Esophagus muscularis mucosa (tissue), 4 donors: ENCODE measurements at places on chromosomes 6 and 20. TPM values are rescaled to one million over a fixed set of nuclear protein-coding genes. Genes with fewer than 3 reads are reported as not detected.

SLC13A3 gene
- 0.66 TPM for total RNA-seq

- peaks cover 7% of the 10 kb centered on the region for H3K4me1 ChIP-seq
- no peak overlapping the region for H3K4me3 ChIP-seq
- H3K36me3 ChIP-seq, result no peaks in the 10 kb centered on the region
- no peak for DNase-seq
These were observed 97.6 kb upstream of the AKIRIN2 start for GRCh38 chr6:87799651-87800050.

DNA sequence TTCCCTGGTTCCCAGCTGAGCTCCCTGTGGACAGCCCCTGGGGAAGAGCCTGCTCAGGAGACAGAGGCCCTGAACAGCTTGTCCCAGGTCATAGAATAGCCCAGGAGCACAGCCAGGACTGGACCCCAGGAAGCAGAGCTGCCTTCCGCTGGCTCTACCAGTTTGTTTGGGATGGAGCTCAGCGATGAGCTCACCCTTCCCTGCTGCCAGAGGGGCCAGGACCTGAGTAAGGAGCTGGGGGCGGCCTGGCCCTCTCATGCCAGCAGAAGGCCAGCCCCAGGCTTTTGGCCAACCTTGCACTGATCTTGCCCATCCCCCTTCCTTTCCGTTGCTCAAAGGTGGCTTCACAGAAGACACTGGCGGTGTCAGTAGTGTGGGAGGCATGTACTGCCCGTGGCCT is 17.5 kb downstream of the MMP24OS start:
- DNase-seq, result no peak
- H3K4me1 ChIP-seq, result peaks cover 30% of the 10 kb centered on the region
- H3K27ac ChIP-seq, result no peak overlapping the region

DNA sequence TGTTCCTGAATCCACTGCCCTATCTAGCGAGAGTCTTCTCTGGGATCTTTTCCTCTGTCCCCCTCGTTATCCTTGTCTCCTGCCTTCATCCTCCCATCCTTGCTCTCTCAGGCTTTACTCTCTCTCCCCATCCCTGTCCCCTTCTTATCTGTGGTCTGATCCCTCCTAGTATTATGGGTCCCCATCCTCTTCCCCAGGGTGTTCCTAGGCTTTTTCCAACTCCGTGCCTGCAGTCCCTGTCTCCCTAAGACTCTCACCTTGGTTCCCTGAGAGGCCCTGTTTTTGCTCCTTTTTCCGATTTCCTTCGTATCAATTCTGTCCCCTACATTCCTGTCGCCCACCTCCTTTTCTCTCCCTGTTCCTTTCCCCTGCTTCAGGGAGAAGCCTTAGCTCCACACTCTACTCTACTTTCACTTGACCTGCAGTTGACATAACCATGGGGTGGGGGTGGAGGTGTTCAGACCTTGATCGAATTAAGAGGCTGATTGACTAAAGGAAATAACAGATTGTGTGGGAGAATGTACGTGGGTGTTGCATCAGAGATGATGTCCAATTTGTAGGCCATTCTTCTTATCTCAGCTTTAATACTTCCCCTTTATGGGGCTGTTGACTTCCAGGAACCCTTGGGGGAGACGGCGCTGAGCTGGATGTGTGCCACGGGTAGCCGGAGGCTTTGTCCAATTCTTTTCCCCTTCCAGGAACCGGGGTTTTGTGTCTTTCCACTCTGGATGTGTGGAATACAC is 905 bp downstream of the PPARD start:
- peak overlapping the region; percentile 93 for H3K4me3 ChIP-seq
- H3K36me3 ChIP-seq, result peaks cover 14% of the 10 kb centered on the region
- no peak for DNase-seq
- H3K4me1 ChIP-seq, result peaks cover 37% of the 10 kb centered on the region
- H3K27me3 ChIP-seq, result peaks cover 4% of the 10 kb centered on the region

DNA sequence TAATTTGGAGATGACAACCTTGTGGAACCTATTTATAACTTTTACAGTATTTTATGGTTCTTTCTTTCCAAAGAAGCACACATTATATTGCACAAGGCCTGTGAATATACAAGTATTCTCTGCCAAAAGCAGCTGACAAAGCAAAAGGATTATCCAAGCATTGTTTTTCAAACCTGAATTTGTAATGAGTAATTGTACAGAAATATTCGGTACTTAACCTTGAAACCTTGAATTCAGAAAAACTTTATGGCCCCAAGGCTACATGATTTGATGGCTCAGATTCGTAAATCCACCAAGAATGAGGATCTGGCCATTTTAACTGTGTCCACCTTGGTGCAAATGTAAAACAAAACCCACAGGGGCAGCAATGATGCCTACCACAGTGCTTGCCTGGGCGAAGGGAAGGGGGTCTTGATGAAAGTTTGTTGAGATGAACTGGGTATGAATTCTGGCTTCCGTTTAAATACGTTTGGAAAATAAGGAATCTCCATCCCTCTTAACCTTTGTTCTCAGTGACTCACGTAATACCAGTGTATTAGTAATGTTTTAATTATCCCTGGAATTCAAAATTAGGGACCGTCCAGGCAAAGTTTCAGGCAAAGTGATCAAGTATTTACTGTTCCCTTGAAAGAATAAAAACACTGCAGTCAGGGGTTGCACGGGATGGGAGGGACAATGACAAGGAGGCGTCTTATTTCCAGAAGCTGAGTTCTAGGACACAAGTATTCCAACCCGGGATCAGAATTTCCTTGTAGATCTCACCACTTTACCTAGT is 2.7 kb upstream of the RBM24 start:
- no peaks in the 10 kb centered on the region for H3K27me3 ChIP-seq
- H3K4me1 ChIP-seq, result peaks cover 47% of the 10 kb centered on the region
- peak overlapping the region; percentile 96 for H3K27ac ChIP-seq

DNA sequence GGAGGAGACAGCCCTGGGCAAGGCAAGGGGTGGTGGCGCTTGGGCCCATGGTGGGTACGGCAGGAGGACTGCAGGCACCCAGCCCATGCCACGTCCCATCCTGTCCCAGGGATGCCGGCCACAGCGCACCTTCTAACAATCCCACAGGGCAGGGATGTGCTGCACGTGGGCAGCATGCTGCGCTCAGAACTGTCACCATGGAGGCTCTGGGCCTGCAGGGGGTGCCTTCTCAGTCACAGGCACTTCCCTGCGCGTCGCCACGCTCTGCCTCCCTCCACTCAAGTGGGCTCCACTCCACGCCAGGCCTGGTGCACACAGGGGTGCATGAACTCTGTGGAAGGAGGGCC is 2.4 kb downstream of the CABLES2 start:
- no peaks in the 10 kb centered on the region for H3K27me3 ChIP-seq
- H3K4me3 ChIP-seq, result no peak overlapping the region
- no peak for DNase-seq
- peaks cover 35% of the 10 kb centered on the region for H3K4me1 ChIP-seq
- H3K36me3 ChIP-seq, result peaks cover 23% of the 10 kb centered on the region
- H3K27ac ChIP-seq, result no peak overlapping the region

DNA sequence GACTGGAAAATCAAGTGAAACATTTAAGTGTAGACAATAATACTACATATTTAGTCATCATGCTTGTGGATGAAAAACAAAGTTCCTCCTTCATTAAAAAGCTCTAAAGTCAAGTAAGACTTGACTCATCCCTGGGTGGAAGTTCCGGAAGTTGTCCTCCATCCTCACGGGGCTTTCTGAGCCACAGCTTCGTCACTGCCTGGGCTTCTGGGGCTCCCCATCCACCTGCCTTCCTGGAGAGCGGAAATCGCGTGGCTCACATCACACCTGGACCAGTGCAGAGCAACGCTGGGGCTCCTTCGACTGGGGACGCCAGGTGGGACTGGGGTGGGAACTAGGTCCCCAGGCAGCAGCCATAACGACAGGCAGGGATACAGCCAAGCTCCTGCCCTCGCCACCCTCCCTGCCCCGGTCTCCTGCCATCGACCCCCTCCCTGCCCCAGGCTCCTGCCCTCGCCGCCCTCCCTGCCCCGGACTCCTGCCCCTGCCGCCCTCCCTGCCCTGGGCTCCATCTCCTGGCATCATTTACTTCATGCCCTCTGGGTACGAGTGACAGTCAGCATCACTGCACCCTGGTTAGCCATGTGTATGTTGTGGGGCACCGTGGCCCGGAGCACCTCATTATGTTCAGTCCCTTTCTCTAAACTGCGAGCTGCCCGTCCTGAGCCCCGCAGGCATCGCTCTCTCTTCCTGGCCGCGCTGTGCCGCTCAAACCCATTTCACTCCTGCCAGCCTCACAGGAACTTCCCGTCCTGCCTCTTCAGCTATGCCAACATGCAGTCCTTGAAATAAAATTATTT is 12.9 kb downstream of the THBS2 start:
- no peaks in the 10 kb centered on the region for H3K27me3 ChIP-seq
- no peak for DNase-seq
- H3K4me3 ChIP-seq, result no peak overlapping the region
- H3K4me1 ChIP-seq, result no peaks in the 10 kb centered on the region
- H3K27ac ChIP-seq, result no peak overlapping the region

GRCh38 chr20:46331611-46332361 is 23.5 kb upstream of the CDH22 start:
- no peak overlapping the region for H3K4me3 ChIP-seq
- H3K36me3 ChIP-seq, result no peaks in the 10 kb centered on the region
- H3K27ac ChIP-seq, result no peak overlapping the region
- no peaks in the 10 kb centered on the region for H3K4me1 ChIP-seq
- peaks cover 19% of the 10 kb centered on the region for H3K27me3 ChIP-seq

DNA sequence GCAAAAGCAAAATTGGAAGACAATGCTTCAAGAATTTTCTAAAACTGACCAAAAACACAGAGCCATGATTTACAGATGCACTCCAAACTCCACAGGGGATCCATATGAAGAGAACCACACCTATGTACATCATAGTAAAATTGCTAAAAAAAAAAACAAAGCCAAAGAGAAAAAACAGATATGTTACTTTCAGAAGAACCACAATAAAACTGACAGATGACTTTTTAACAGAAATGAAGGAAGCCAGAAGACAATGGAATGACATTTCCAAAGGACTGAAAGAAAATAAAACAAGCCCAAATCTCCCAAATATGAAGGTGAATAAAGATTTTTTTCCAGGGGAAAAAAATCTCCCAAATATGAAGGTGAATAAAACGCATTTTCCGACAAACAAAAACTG is 17.5 kb downstream of the TRERF1 start:
- no peak overlapping the region for H3K27ac ChIP-seq
- DNase-seq, result no peak
- H3K4me3 ChIP-seq, result no peak overlapping the region

- no peak for DNase-seq
- H3K27me3 ChIP-seq, result no peaks in the 10 kb centered on the region
- peaks cover 19% of the 10 kb centered on the region for H3K36me3 ChIP-seq
- no peak overlapping the region for H3K4me3 ChIP-seq
- peaks cover 23% of the 10 kb centered on the region for H3K4me1 ChIP-seq
- peak overlapping the region; percentile 14 for H3K27ac ChIP-seq
These were observed 42.8 kb upstream of the DYNLRB1 start for GRCh38 chr20:34473262-34473883.

DNA sequence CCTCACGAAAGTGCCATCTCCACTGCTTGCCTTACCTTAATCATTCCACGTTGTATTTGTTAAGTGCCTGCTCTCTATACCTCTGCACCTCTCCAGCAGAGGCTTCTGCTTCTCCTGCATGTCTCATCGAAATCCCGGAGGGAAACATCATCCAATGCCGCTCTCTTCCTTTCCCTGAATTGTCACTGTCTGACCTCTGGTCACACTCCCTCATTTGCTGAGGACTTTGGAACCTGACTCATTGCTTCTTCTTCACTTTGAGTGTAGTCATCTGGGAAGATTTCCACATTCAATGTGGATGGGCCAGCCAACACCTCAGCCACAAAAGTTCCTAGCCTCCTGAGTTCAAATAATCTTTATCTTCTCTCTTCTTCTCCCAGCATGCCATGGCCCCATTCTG is 78.9 kb upstream of the BEND6 start:
- H3K27ac ChIP-seq, result no peak overlapping the region
- no peak overlapping the region for H3K4me3 ChIP-seq
- no peaks in the 10 kb centered on the region for H3K4me1 ChIP-seq
- no peak for DNase-seq
- H3K36me3 ChIP-seq, result no peaks in the 10 kb centered on the region

DNA sequence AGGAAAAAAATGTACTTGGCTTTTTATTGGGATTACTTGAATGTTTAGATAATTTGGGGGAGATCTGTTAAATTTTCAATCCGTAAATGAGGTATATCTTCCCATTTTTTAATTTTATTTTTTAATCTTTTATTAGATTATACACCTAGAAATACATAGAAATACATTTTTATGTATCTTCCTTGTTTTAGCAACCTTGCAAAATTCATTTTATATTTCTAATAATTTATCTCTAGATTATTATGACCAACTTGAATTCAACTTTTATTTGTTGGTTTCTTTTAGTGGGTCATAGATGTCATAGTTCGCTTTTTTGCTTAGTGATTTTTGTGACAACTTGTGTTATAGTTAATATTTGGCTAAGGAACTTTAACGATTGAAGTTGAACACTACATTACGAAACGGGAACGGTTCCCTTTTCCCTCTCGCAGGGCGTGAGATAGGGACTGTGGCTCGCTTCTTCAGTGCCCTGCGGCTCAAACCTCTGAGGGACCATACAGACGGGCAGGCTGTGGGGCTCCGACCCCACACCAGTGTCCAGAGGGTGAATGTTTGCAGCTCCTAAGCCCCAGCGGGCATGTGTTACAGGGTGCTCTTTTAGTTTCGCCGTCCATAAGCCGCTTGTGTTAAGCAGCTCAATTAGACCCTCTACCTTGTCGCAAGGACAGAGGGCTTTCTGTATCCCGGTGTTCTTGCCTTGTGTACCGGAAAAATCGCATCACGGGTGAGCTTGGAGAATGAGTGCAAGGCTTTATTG is 53.8 kb downstream of the PRND start:
- no peaks in the 10 kb centered on the region for H3K36me3 ChIP-seq
- H3K27ac ChIP-seq, result no peak overlapping the region
- H3K4me1 ChIP-seq, result no peaks in the 10 kb centered on the region
- no peaks in the 10 kb centered on the region for H3K27me3 ChIP-seq
- no peak for DNase-seq
